ENCODE measurements at places on chromosomes 4 and X.
A peak's percentile ranks its signal among the peaks of the same experiment; 100 is the strongest.

DNA sequence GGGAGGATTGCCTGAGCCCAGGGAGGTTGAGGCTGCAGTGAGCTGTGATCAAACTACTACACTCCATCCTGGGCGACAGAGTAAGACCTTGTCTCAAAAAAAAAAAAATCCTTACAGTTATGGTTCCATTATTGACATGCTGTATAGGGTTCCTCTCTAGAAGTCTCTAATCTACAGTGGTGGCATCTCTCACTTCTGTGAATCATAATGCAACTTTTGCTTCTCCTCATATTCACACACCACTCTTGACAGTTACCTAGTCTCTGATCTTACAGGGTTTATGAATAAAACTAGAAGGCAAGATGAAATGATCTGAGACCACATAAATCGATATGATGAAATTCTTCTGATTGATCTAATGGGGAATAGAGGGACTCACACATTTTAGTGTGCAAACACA is 40.6 kb downstream of the DOCK11 start:
- no peak for DNase-seq

DNA sequence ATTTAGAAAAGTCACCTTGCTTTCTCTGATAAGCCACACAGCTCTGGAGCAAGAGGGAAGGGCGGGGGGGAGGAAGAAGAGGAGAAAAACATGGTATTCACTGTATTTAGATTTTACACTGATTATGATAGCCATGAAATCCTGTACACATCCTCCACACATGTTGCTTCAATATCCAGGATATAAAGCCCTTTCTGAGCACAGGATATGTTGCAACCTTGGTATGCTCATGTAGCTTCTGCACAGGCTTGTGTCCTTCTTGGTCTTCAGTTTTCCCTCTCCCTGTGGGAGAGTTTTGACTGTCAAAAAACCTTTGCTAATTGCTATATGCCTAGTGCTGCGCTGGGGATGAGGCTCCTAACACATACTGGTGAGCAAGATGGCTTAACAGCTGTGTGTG is 61.9 kb upstream of the DAPP1 start:
- no peak for DNase-seq

DNA sequence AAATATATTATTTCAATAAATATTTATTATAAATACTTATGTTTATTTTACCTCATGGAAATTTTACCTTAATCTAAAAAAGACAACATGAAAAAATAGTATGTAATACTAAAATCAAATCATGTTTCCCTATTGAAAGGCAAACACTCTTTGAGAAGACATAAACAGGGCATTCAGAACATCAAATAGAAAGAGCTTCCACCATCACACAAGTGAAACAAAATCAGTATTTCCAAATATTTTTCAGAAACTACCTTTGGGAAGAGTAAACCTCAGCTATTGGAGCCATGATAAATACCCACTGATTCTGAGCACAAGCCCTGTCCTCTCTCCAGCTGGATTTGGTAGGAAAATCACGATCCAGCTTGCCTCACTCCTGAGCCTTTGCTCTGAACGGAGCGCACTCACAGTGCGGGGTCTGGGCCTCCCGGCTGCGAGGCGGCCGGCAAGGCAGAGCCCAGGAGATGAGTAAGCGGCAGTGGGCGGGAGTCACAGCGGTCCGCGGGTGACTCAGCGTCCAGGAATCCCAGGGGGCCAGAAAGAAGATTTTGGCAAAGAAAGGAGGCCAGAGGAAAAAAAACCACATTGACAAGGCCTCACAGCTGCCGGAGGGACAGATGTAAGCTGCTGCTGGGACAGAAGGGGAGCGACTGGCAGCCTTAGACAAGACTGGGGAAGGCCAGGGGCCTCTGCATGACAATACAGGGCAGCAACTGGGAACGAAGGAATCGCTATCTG is 14.7 kb upstream of the ANXA5 start:
- peak; percentile 85 for DNase-seq

DNA sequence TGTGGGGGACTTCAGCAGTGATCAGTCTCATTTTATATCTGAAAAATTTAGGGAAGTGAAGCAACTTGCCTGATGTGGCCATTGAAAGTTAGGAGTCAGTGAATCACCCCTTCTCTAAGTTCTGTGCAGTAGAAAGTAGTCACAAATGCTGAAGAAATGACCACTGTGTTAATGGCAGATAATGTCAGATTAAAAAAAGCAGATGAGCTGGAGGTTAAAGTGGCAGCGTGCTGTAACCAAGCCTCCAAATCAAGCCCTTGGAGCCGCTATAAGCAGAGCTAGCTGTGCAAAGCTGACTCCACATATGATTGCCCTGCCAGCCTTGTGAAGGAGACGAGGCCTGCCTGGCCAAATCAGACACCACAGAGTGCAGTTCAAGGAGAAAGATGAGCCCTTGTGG is 39.2 kb upstream of the PDE5A start:
- no peak for DNase-seq

GRCh38 chr4:128287141-128287870 is at the start of gene PGRMC2:
Gene PGRMC2, minus strand, starts transcription at chr4:128287813. Its CDS starts 23 bp downstream, at chr4:128287790.
- no peak for DNase-seq

DNA sequence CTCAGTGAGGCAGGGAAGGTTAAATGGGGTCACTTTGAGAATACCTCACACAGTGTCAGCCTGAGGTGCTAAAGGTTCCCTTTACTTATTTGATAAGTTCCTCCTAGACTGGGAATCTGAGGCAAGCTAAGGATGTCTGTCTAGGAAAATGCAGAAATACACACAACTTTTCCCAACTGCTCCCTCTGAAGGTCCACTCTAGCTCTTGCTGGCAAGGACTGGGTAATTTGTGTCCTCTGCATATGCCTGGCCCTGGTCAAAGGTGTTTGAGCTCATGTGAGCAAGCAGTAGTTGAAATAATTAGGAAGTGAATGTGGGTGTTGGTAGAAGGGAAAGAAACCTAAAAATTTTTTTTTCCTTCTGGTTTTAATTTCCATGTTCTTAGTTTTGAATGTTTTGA is 21.3 kb downstream of the TXLNG start:
- DNase-seq = no peak

DNA sequence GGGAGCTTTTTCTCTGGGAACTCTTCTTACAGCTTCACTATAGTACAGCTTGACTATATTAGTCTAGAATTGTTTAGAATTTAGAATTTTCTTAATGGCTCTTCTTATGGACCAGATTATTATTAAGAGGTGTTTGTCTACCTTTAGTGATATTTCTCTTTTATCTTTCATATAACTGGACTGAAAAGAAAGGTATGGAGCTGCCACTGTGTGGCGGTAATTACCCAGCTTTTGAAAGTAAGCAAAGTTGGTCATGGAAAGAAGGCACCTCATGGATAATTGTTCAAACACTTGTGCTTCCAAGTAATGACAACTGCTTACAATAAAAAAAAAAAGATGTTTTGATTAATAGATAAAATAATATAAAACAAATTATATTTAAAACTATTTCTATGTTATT is 1112.5 kb downstream of the TECRL start:
- DNase-seq = no peak

DNA sequence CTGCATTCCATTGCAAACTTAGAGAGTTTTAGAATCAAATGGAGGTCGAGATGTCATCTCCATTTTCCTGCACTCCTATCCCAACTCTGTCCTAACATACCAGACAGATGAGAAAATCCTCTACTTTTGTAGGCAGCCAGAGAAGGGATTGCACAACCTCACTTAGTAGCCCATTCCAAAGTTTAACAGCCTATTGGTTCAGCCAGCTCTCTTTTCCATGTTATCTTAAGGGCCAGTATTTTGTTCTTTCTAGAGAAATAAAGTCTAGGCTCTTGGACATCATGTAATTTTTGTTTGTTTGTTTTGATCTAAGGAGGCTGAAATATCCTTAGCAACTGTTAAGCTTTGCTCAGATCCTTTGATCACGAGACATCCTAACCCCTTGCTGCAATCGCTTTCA is 173.0 kb downstream of the COX18 start:
- DNase-seq = no peak

DNA sequence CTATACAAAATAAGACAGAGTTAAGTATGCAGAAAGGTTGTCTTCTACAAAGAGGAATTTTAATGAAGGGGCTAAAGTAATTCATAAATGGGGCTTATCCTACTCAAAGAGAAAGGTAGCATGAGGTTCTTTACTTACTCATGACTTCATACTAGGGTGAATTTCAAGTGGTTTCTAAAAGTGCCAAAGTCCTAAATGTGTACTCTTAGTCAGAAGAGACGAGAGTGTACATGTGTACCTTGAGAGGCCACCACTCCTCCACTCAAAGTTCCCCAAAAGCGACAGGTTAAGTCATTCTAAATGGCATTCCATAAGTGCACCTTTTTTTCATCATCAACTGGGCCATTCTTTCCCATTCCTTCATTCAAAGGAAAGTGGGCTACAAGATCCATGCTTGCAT is 21.9 kb downstream of the EDA2R start:
- no peak for DNase-seq

DNA sequence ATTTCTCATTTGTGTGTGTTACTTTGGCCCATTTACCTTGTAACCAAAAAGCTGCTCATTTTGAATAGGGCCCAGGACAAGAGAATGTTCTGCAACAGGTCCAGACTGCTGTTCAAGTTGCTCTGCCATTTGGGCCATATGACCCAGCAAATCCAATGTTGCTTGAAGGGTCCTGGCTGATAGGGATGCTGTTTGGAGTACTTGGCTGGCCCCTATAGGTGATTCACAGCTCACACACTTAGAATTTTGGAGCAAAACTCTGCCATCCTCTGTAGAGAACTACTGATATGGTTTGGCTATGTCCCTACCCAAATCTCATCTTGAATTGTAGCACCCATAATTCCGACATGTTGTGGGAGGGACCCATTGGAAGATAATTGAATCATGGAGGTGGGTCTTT is 131.5 kb downstream of the AASDH start:
- no peak for DNase-seq

- no peak for DNase-seq
These were observed 60.0 kb upstream of the PAK3 start for GRCh38 chrX:111035991-111036390.

DNA sequence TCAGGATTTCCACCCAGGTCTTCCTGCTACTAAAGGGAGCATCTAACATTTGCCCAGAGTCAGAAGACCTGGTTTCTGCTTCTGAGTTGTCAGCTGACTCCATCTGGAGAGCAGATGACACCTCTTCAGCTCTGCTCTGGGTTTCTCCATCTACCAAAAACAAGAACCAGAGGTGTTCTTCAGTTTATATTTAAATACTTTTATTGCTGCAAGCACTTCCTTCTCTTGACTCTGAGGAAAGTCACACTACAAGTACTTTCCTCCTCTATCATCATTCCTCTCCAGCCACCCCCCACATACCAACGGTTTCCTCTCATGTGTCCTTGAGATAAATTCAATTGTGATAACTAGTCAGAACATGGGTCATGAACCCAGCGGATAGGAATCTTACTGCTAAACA is 88.4 kb downstream of the PPP3CA start:
- no peak for DNase-seq

- DNase-seq = no peak
These were observed 359.0 kb upstream of the MAGEB16 start for GRCh38 chrX:35439034-35439660.

GRCh38 chr4:101981756-101982155 is 191.2 kb downstream of the BANK1 start:
- no peak for DNase-seq

DNA sequence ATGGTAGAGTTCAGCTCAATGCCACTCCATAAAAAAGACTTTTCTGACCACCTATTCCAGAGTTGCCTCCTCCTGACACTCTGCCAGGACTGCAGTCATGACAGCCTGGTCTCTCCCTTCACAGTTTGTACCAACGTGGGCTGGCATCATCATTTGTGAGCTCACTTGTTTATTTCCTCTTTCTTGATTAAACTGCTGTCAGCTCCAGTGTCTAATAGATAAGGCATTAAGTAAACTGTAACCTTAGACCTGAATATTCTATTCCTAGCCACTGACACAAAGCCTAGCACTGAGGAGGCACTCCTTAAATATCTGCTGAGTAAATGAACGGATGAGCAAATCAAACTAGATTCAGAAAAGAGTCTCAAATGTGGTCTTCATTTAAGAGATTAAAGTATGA is 48.7 kb downstream of the DDX60 start:
- DNase-seq = no peak

GRCh38 chr4:40808926-40809457 is 59.2 kb downstream of the NSUN7 start:
- no peak for DNase-seq

GRCh38 chr4:173990869-173991210 is 292.6 kb downstream of the FBXO8 start:
- DNase-seq = no peak

DNA sequence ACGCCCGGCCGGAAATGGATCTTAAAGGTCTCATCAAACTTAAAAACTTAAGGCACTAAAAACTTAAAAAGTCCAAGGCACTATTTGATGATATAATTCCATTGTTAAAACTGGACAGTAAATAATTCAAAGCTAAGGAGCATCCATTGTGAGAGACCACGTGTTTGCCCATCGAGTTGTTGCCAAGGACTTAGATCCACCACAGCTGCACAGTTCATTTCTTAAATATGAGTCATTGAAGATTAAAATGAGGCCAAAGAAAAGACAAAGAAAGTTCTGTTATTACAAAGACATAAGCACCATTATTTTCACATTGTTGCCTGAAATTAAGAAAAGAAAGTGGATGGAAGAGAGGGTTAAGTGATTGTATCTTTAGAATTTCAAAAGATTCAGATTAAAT is 411.5 kb upstream of the FTHL17 start:
- DNase-seq = no peak

GRCh38 chr4:145865274-145865941 is 73.2 kb downstream of the ZNF827 start:
- DNase-seq = no peak

DNA sequence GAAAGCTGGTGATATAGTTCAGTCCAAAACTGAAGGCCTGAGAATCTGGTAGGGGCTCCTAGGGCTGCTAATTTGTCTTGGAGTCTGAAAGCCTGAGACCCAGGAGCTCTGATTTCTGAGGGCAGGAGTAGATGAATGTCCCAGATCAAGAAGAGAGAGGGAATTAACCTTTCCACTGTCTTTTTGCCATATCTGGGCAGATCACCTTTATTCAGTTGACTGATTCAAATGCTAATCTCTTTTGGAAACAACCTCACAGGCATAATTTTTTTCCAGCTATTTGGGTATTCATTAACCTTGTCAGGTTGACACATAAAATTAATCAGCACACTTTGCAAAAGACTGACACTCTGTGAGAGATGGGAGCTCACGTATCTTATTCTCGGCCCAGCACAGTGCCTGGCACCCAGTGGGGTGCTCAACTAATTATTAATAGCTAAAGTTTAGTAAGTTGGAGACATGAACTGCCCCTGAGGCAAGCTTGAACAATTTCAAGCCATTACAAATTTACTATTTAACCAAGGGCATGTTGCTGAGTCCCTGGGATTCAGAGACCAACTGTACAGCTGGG is 114.3 kb downstream of the CPEB2 start:
- DNase-seq = no peak

- DNase-seq = no peak
These were observed 51.5 kb upstream of the PPP3CA start for GRCh38 chr4:101398807-101399206.

GRCh38 chr4:41693629-41694028 is 54.9 kb downstream of the PHOX2B start:
- no peak for DNase-seq

All from omental fat pad (tissue), 4 donors.